CD4-positive, alpha-beta T cell treated with Interleukin-15 for 4 hours (primary cell): ENCODE measurements at places on chromosomes 3 and 15.

- no peak for DNase-seq
Observed at GRCh38 chr3:150889106-150889505, 16.1 kb downstream of the MINDY4B start.

DNA sequence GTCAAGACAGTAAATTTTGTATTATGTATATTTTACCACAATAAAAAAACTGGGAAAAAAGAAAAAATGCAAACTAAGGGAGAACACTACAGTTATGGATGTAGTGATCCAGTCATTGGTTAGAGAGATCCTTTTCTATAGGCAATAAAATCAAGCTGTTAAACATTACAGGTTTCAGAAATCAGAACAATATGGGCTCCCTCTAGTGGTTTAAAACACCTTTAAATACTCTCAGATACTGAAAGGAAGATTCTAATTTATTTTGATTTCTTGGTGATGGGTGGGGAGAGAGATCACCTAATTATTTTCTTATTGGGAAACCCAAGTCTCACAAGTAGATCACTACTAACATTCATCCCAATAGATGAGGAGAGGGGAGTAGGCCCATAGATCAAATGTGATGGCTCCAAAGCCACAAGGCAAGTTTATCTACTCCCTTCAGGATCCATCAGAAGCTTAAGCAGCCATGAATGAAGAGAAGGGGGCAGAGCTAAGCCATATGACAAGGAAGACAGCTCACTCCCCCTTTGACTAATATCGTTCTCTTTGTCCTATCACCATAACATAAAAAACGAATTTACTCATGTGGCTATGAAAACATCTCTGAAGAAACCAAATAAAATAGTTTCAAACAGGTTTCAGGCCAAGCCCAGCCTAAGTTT lies 118.6 kb downstream of the ANO10 start:
- peak; percentile 53 for DNase-seq

DNA sequence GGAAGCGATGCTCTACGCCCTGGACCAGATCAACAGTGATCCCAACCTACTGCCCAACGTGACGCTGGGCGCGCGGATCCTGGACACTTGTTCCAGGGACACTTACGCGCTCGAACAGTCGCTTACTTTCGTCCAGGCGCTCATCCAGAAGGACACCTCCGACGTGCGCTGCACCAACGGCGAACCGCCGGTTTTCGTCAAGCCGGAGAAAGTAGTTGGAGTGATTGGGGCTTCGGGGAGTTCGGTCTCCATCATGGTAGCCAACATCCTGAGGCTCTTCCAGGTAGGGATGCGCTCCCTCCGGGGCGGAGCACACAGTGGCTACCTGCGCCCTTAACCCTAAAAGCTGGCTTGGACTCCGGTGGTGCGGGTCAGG lies 698 bp downstream of the GRM7 start:
- DNase-seq, result no peak

DNA sequence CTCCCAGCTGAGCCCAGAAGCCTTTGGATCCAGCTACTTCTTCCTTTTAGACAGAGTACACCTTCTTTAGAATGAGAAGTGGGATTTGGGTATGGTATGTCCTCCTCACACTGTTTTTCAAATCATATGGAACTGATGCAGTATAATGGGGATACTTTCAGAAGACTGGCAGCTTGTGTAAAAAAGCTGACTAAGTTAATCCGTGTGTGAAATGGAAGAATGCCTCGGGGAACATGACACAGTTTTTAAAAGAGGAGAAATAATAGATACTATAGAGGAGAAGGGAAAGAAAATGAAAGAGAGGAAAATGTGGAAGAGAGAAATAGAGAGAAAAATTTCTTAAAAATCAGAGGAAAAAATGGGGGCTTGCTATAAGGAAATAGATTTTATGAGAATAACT lies 47.7 kb downstream of the TUSC7 start:
- DNase-seq, result no peak

- no peak for DNase-seq
Observed at GRCh38 chr15:74822233-74822632, 4.2 kb upstream of the CPLX3 start.

- DNase-seq, result no peak
Observed at GRCh38 chr15:38506997-38507396, 53.1 kb downstream of the FAM98B start.

DNA sequence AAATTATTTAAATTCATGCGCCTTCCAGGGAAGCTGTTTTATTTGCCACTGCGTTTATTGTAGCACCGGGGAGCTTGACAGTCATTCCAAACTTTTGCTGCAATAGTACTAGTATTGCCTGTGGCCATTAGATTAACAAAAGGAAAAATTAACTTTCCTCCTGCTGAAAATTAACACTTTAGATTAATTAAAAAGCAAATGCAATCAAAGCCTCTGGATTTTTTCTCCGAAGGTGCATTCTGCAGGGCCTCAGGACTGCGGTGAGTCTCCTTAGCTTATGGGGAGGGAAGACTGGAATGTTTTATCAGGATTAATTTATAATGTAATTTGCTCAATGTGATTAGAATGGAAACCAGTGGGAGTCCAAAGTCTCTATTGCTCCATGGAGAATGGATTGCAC lies 456.4 kb upstream of the CFAP20DC start:
- DNase-seq, result no peak

- DNase-seq, result peak; percentile 100
Observed at GRCh38 chr3:120094776-120095225, 554 bp upstream of the GSK3B start.

DNA sequence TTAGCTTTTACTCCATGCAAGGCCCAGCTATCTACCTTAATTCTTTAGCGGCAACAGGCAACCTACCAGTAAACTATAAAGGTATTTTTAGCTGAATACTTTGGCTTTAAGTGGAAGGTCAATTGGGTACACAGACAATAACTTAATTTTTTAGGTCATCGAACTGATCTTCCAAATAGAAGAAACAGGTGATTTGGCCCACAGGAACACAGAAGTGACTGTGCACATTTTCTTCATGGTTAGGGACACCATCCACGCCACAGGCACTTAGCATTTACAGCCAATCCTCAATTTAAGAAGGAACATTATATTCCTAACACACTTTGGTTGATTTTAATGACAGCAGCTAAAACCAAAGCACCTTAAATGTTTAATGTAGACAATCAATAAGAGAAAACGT lies 1.9 kb downstream of the ARPP19 start:
- DNase-seq, result no peak

GRCh38 chr15:56365075-56365711 lies at the start of gene TEX9:
Gene TEX9 (plus strand): TSS chr15:56365426. CDS start chr15:56365451, 25 bp downstream.
- DNase-seq, result peak; percentile 44

DNA sequence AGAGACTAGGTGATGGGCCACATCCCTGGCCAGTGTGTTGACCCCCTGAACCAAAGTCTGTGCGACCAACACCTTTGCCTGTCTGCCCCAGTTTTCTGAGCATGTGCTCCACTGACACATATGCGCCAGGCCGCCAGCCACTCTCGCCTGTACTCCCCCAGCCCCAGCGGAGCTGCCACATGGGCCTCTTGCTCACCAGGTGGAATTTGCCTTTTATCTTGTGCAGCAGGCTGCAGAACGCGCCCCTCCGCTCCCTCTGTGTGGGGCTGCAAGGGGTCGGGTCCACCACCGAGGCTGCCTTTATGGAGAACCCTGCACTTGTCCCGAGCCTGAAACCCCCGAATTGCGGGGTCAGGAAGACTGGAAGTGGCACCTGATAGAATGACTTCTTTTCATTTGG lies 405.7 kb upstream of the NPAP1 start:
- no peak for DNase-seq

GRCh38 chr15:47473832-47474231 lies 243.5 kb upstream of the SEMA6D start:
- DNase-seq, result no peak

DNA sequence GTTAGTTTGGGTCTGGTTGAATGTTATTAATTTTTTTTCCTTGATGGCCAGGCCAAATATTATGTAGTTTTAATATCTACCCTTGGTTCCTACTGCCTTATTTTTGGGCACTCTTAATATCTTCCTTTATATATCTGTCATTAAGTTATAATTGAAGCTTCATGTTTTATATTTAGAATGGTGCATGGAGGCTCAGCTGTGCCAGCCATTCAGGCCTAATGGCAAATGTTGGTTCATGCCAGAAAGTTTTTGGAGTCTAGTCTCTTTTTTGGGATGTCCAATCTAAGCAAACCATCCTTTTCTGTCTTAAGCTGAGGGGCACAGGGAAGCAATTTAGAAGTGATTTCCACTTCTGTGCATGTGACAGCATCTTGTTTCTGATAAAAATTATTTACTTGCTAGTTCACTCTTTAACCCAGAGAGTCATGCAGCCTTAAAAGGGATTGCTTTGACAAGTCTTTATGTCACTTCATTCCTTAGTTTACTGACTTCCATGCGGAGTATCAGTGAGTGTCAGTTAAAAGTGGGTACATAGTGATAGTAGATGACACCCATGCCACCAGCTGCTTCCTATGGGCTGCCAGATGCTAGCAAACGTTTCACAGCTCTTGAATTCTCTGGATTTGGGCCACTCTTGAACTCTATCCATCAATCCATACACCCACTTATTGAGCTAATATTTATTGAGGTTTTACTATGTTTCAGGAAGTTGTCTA lies 33.0 kb downstream of the MITF start:
- DNase-seq, result no peak

DNA sequence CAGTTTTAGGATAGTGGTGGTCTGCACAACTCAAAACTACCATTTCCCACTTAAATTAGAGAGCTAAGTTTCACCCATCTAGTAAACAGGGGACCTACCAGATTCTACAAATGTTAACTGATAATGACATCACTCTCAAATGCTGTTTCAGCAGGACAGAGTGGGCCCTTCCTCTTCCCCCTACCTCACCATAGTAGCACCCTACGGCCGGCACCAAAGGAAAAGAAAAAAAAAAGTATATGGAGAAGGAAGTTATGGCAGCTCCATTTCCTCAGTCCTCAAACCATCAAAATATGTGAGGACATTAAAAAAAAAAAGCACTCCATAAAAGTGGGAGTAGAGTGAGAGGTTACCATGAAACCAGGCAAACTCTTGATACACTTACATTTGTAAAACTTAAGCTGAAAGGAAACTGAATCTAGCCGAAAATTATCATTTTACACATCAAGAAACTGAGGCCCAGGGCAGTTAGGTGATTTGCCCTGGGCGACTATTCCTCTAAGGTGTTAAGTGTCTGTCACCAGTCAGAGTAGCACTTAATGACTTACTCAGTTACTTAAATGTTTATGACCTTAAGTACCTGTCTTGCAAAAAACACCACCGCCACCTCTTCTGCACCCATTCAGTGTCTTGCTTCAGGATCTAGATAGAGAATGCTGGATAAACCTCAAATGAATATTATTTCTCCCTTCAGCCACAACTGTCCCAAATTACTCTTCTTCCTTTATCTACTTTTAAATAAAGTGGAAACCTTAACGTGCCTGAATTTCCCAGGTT lies 2.7 kb downstream of the MSL2 start:
- no peak for DNase-seq

DNA sequence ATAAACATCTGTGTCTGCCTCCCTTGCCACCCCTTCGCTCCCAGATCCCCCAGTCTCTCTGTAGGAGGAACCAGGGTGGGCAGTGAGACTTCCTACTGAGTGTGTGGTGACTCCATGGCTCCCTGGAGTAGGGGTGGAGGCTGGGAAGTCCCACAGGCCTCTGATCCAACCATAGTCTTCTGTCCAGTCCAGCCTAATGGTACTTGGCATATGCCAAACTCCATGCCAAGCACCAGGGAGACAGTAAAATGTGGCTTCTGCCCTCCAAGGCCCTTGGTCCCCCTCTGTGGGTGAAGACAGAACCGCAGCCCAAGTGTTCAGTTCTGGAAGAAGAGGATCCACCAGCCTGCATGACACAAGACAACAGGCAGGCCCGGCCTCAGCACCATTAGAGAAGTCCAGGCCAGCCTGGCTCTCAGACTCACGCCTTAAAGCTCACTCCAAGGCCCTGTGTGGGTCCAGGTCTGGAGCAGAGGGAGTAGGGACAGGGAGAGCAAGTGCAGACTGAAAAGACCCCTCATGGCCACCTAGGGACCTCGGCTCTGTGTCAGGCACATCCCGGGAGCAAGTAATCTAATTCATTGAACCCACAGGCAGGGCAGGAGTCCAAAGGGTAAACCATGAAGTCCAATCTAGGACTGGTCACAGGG lies 112.7 kb downstream of the ETFA start:
- no peak for DNase-seq

GRCh38 chr3:47041114-47041513 lies 61.6 kb downstream of the NBEAL2 start:
- DNase-seq, result no peak

GRCh38 chr15:56815247-56815646 lies 81.9 kb upstream of the ZNF280D start:
- peak; percentile 9 for DNase-seq

- no peak for DNase-seq
Observed at GRCh38 chr3:151351219-151351618, 21.9 kb upstream of the P2RY13 start.

GRCh38 chr3:125281381-125281780 lies 68.8 kb upstream of the SLC12A8 start:
- no peak for DNase-seq

- DNase-seq, result no peak
Observed at GRCh38 chr3:66487465-66487864, 13.4 kb downstream of the LRIG1 start.

DNA sequence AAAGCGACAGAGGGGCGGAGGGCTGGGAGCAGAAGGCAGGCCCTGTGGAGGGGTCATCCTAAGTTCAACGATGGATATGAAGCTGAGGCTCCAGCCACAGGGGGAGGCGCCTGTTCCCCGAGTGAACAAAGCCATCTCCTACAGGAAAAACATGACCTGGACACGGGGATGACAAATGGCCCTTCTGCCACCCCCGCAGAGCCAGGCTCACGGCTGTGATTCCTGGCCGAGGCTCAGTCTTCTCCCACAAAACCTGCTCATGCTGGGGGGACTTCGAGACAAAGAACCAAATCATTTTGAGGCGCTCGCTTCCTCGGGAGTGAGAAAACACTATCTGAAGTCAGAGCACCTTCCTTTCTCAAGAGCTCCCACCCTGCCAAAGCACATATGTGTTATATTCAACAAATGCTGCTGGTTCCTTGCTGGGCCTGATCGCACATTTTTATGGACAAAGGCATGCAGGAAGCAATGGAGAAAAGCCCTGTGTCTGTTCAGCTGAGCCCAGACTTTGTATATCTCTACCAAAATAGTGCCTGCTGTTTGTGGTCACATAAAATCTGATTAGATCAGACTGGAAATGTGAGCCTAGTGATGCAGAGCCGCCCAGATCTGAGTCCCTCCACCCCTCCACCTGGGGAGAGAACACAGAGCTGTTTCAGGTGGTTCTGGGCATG lies 5.6 kb downstream of the RBP1 start:
- no peak for DNase-seq

- DNase-seq, result no peak
Observed at GRCh38 chr15:40287968-40288367, 5.1 kb upstream of the ANKRD63 start.

DNA sequence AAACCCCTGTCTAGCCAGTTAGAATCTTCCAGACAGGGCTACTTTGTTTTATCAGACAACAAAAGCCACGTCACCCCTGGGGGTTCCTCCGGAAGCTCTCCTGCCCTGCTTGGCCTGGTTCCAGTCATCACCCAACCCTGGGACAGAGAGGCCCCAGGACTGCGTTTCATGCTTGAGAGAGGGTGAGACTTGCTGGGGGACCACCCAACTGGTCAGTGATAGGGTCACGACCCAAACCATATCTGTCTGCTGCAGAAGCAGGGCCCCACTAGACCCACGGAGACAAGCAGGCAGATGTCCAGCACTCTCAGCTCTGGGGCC lies 1.2 kb downstream of the NT5DC2 start:
- peak; percentile 33 for DNase-seq
